ENCODE measurements at places on chromosomes 11 and 22.
A peak's percentile ranks its signal among the peaks of the same experiment; 100 is the strongest.

- no peak for DNase-seq
Observed at GRCh38 chr22:40726514-40726913, 47.2 kb downstream of the MCHR1 start.

- no peak for DNase-seq
Observed at GRCh38 chr11:32894149-32894827, 1.7 kb downstream of the QSER1 start.

- no peak for DNase-seq
Observed at GRCh38 chr22:42596336-42596735, 18.3 kb downstream of the POLDIP3 start.

- DNase-seq = no peak
Observed at GRCh38 chr11:34630544-34630943, 9.7 kb downstream of the EHF start.

DNA sequence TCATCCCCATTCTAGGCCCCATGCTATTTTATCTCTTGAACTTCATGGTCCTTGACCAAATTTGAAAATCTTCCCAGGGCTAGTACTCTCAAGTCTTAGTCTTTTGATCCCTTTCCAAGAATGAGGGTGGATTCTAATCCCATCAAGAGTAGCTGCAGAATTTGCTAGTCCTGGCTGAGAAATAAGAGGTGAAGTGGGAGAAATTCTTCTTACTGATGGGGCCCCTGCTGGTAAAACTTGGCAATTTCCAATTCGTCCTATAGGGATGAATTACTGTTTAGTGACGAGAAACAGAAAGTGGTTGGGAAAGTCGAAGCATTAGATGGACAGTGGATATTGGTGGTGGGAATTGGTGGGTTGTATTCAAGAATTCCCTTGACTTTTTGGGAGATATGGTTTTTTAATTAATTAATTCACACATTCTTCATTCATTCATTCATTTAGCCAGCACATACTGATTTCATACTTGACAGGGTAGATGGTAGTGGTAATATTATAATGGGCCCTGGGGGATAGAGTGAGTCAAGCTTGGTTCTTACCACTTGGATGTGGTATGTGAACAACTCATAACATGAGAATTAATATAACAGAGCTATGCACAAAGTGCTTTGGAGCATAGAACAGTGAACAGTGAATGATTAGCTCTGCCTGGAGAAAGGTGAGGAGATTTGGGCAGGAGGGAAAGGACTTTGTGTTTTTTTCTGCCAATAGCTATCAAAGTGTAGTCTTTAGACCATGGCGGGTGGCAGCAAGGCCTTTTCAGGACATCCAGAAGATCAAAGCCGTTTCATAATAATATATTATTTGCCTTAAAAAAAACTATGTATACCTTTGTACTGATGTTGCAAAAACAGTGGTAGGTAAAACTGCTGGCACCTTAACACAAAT, 103.8 kb downstream of the STIM1 start:
- DNase-seq = peak; percentile 44

GRCh38 chr11:66386171-66387069, 14.9 kb upstream of the SLC29A2 start:
- DNase-seq = peak; percentile 74

GRCh38 chr11:133911171-133911570, 45.6 kb downstream of the IGSF9B start:
- no peak for DNase-seq

- no peak for DNase-seq
Observed at GRCh38 chr11:13150487-13150886, 127.1 kb upstream of the BMAL1 start.

DNA sequence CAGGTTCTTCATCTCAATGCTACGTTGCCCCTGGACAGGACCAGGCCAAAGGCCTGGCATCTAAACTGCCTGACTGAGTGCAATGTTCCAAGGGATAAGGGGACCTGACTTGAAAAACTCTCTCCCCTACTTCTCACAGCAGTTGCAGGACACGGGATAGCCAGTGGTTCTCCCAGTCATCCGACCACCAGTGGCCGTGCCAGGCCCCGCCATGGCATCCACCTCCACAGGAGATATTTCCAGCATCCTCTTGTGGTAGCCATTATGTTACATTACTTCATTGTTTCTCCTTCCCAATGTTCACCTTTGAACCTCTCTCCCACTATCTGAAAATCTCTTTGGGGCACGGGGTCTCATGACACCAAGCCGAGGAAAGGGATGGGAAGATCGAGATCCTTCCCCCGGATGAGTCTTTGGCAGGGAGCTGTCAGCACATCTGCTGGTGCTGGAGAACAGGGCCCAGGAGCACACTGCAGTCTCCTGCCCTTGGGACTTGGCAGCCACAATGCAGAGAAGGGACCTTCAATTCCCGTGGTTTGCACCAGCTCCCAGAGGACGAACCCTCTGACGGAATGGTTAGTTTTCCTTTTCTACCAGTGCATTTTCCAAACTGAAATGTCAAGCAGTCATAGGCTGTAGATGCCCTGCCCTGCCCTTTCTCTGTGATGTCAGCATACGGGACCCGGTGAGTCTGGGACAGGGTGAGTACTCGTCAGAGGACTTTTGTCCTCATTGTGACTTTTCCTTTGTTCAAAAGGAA, 121.2 kb downstream of the ETS1 start:
- no peak for DNase-seq

GRCh38 chr11:134569195-134569594, 157.2 kb upstream of the B3GAT1 start:
- DNase-seq = no peak

DNA sequence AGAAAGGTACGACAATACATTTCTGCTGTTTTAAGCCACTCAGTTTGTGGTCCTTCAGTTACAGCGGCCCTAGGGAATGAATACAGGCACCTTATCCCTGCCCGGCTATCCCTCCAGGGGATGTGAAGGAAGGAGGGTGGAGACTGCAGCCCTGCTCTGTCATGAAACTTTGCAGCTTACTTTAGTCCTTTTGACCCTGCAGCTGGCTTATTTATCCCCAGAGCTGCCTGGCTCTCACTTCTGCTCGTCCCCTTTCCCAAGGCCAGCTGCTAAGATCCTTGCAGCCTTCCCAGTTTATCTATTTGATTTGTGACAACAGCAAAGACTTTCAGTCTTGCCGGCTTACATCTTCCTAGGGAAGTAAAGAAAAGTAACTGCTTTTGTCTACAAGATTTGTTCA, 55.2 kb downstream of the SC5D start:
- no peak for DNase-seq

GRCh38 chr22:43946384-43946667, 8.9 kb upstream of the SAMM50 start:
- DNase-seq = no peak

DNA sequence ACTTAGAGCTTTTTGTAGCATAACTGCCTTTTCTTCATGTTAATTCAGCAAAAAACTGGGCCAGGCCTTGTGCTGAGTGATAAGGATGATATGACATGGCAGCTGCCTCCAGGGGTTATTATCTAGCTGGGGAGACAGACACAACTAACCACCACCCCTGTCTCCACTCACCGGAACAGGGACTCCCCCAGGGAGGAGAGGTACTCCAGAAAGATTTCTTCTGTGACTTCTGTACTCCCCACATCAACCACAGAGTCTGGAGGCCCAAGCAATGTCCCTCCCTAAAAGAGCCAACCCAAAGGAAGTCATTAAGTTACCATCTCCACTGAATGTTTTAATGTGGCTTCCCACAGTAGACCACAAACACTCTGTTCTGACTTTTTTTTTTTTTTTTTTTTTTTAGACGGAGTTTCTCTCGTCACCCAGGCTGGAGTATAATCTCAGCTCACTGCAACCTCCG, 14.3 kb upstream of the PMM1 start:
- no peak for DNase-seq

GRCh38 chr11:127656116-127656836, 655.7 kb upstream of the KIRREL3 start:
- no peak for DNase-seq

- DNase-seq = no peak
Observed at GRCh38 chr11:27541790-27542189, 35.2 kb upstream of the LIN7C start.

DNA sequence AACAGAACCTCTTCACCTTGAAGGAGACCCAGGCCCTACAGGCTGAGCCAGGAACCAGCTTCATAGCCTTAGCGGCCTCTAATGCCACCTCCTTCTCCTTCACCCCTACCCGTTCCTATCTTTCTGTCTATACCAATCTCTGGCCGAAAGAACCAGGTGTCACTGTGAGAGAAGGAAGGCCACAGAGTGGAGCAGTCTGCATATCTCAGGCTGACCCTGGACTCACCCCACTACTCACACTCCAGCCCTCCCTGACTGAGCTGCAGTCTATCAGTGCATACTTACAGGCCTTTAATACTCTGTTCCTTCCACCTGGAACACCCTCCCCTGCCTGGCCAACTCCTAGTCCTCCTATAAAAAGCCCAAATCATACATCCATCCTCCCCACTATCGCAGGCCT, 32.7 kb downstream of the ARAP1 start:
- DNase-seq = no peak

DNA sequence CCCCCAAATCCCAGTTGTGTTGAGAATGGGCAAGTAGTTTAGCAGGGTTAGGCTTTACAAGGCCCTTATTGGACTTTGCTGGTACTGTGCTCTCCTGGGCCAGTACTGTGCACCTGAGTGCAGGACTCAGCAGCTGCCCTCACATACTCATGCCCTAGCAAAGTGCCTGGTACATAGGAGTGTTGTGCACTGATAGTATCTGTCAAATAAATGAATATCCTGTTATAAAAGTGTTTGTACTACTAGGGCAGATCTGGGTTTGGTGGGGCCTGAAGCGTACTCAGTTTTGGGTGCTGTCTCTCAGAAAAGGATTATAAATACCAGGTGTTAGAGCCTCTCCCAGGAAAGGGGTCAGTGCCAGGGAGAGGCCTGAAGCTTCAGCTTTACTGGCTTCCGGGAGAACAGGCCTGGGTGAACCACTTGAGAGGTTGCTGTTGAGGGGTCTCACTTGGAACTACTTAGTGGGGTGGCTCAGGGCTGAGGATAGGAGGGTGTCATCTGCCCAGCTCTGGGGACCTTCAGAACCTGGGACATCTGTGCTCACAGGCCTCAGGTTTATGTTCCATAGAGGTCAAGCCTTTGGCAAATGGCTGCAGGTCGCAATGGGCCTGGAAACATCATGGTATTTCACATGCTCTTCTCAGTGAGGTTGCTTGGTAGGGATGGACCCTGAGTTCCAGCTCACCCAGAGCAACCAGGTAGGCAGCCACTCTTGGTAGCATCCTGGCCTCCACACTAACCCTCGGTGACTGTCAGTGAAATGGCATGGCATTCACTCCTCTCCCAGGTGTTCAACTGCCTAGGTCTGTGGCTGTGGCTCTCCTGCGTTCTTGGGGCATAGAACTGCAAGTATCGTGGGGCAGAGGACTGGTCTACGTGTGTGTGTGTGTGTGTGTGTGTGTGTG, 106.1 kb downstream of the ZBTB16 start:
- no peak for DNase-seq

GRCh38 chr22:37077802-37078448, 26.4 kb downstream of the KCTD17 start:
- DNase-seq = no peak

GRCh38 chr22:21725956-21726649, 9.5 kb downstream of the YPEL1 start:
- no peak for DNase-seq

- DNase-seq = no peak
Observed at GRCh38 chr11:72673943-72674828, at the start of gene PDE2A. Gene PDE2A (minus strand): TSS chr11:72674422. CDS start chr11:72674207, 215 bp downstream.

DNA sequence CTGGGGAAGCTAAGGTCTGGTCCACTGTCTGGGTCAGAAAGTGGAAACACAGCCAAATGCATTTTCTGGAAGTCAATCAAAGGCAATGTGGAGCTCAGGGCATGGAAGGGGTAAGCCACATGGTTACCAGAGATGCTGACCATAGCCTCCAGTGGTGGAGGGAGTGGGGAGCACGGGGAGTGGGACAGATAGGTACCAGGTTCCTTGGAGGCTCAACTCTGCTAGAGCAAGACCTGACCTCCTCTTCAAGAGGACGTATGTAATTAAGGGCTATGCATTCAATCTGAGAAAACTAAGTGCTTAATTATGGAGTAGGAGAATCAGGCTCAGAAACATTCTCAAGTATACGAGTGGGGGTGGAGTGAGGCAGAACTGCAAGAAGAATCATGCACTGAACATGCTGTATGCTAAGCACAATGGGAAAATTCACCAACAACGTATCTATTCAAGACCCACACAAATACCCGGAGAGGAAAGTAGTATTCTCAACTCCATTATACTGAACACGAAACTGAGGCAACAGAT, 65.2 kb upstream of the PHOX2A start:
- no peak for DNase-seq

DNA sequence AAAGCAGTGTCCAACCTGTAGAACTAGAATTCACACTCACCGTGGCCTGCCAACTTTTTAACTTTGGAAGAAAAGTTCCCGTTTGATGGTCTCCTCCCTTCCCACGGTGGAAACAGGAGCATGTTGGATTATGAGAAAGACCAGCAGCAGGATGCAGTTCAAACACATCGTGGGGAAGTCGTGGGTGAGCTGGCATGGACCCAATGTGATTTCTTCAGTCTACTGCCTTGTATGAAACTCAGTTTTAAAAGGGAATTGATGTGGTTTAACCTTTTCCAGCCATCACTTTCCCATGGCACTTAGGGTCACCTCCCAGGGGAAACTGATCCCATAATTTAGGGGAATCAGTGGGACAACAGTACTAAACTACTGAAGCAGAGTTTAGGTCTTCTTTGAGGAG, 318.3 kb downstream of the CADM1 start:
- no peak for DNase-seq

DNA sequence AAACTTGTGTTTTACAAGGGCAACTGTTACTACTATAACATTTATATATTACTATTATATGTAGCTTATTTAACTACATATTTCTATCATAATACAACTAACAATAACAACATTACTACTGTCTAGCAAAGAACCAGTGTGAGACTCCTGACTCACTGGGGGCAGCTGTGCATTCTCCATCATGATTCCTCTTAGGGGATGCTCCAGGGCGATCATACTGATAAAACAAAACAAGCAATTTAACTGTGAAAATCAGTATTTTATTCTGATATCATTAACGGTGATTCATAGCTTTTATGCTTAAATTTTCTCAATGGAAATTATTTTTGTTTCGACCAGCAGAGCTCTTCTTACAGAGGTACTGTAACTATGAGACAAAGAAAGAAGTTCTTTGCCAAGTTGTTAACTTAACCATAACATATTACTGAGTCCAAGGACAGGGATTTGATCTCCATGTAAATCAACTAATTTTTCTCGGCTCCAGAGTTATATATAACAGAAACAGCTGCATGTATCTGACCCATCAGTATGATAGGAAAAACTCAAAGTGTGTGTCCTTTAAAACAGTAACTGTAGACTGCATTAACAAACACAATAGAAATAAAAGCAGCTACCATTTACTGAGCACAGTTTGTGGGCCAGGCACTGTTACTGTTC, 24.8 kb upstream of the FNBP4 start:
- DNase-seq = no peak

- no peak for DNase-seq
Observed at GRCh38 chr11:129320494-129320893, 55.2 kb upstream of the BARX2 start.

GRCh38 chr22:45867118-45867905, 109.7 kb downstream of the WNT7B start:
- no peak for DNase-seq

GRCh38 chr22:35649026-35649553, 844 bp downstream of the APOL6 start:
- DNase-seq = no peak
